ENCODE measurements at places on chromosomes 6 and 20.
A peak's percentile ranks its signal among the peaks of the same experiment; 100 is the strongest.

GRCh38 chr20:57880571-57880892 is 170.7 kb upstream of the PMEPA1 start:
- DNase-seq: no peak

- DNase-seq: no peak
Measured at GRCh38 chr20:33079259-33079658, at the start of gene BPIFB4. TSS of gene BPIFB4 (plus strand) at chr20:33079643. CDS start at chr20:33081527, 1,884 bp downstream.

- DNase-seq: no peak
Measured at GRCh38 chr6:12537389-12537788, 179.2 kb upstream of the PHACTR1 start.

GRCh38 chr6:165222315-165223025 is 86.9 kb downstream of the C6orf118 start:
- DNase-seq: no peak

DNA sequence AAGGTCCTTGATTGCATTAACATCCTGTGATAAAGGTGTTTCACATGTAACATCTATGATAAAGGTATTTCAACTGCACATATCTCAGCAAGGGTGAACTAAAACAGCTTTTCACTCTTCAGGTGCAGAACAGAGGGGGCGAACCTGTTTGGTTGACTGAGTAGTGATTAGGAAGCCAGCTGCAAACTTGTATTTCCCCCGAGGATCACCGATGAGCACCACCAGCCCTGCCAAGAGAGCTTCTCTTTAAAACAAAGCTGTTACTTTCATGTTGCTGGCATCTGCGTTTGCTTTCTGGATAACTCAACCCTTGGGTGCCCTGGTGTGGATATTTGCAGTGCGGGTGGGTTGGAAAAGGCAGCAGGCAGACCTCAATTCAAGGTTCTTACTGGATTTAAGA is 39.6 kb downstream of the JAG1 start:
- no peak for DNase-seq

GRCh38 chr6:37077905-37078296 is 72.4 kb downstream of the FGD2 start:
- DNase-seq: peak; percentile 59

DNA sequence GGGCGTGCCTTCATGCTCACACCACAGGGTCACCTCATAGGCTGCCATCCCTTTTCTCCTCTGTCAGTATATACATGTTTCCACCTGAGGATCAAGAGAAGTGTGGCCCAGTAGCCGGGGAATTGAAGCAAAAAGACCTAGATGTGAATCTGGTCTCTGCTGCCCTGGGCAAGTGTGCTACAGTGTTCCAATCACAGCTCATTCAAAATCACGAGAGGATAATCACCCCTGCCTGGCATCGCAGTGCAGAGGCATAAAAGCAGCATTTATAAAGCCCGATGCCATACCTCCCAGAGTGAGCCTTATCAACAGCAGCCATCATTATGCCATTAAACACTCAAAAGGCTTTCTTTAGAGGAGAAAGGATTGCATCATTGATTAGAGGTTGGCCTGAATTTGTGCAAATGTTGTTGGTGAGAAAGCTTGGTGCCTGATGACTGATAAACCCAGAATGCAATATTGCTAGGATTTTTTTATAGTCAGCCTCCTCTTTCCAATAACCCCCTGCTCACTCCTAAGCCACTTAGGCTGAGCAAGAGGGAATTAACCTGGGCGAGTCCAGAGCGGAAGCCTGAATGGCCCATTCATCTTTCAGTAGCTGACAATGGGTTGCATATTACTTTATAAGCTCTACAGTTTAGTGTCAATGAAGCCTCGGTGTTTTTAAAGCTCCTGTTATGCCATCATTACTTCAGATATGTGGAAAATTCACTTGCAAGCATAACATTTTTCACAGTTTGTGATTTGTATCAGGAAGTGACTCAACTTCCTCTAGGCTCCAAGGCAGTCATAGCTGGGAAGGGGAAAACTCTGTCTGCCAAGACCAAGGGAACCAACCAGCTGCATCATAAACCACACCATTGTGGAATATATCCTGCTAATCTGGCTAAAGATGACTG is 92.5 kb upstream of the NXT1 start:
- no peak for DNase-seq

Measured in colonic mucosa (tissue), 4 donors.